ENCODE measurements at places on chromosomes 16 and 17.

DNA sequence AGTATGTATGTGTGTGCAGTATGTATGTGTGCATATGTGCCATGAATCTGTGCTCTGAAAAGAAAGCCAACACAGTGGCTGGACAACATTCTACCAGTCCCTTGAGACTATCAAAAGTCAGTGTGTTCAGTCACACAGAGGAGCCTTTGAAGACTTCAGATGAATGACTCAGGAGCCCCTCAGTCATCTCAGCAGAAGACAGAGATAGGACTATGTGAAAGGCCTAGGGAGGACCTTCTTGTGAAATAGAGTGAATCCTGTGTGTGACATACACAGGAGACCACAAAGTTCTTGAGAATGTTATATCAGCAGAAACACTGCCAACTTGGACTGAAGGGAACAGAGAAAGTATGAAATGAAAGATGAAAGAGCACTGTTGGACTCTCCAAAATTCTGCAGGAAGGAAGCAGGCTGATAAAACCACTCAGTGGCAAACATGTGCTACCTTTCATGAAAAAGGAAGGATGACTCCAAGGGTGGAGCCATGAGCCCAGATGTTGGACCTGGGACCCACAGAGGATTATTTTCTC lies 108.4 kb downstream of the METRNL start:
- DNase-seq = no peak

DNA sequence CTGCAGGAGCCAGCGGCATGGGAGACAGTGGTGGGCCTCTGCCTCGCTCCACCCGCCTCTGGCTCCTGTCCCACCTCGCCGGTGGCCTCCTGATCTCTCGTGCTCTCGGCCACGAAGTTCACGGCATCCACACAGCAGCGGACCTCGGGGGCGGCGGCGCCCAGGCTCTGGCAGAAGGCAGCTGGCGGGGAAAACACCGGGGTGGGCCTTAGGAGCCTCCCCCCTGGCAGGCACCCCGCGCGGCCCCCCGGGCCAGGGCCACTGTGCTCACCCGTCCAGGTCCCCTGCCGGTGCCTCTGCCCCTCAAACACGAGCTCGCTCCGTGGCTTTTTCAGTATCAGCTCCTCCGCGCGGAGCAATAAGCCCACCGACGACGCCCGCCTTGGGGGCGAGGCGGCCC lies 409 bp upstream of the C17orf107 start:
- no peak for DNase-seq

DNA sequence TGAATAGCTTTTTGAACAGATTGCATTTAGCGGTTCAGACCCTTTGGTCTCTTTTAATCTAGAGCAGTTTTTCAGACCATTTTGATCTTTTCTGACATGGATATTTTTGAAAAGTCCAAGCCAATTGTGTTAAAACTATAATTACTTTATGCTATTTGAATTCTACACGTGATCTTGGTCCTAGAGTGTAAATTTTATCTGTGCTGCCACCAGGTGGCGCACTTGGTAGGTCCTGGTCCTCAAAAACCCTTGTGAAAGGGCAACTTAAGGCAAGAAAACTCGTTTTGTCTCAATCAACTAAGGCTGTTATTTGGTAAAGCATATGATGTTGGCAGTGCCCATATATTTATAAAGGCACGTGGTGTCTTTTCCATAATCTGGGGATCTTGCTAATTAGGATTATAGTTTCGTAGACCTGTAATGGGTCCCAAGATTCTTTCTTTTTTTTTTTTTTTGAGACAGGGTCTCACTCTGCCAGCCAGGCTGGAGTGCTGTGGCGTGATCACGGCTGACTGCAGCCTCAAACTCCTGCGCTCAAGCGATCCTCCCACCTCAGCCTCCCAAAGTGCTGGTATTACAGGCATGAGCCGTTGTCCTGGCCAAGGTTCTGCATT lies 43.9 kb upstream of the TEX2 start:
- peak; percentile 57 for DNase-seq

GRCh38 chr17:48295362-48296288 lies 134.4 kb downstream of the SKAP1 start:
- DNase-seq = peak; percentile 2

DNA sequence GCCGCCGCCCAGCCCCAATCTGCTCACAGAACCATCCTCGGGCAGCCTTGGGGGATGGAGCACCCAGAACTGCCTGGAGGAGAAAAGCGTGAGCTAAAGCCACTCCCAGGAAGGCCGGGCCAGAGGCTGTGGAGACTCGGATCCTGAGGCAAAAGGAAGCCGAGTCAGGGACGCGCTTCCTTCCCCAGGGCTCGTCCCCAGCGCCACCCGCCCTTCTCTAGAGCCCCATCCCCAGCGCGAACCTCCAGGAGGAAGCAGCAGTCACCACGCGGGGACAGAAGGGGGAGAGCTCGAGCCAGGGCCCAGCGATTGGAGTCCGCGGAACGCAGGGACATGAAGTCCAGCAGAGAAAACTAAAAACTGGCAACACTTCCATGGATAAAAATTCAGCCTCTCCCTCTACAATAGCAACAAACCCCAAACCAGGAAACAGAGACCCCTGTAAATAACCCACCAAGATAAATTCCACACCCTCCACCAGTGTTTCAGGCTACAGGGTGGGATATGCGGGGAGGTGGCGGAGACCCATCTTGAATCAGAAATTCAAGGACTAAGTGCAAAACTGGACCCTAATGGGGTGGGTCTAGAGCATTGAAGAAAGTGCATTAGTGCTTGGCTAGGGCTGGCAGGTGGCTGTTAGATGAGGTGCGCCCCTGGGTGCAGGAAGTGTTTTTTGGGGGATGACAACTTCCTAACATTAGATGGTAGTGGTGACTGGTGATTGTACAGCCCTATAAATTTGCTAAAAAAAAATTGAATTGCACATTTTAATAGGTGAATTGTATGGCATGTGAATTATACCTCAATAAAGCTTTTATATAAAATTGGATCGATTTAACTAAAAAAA lies 116.1 kb upstream of the METRNL start:
- DNase-seq = peak; percentile 57
